ENCODE measurements at places on chromosomes 16 and 17.

DNA sequence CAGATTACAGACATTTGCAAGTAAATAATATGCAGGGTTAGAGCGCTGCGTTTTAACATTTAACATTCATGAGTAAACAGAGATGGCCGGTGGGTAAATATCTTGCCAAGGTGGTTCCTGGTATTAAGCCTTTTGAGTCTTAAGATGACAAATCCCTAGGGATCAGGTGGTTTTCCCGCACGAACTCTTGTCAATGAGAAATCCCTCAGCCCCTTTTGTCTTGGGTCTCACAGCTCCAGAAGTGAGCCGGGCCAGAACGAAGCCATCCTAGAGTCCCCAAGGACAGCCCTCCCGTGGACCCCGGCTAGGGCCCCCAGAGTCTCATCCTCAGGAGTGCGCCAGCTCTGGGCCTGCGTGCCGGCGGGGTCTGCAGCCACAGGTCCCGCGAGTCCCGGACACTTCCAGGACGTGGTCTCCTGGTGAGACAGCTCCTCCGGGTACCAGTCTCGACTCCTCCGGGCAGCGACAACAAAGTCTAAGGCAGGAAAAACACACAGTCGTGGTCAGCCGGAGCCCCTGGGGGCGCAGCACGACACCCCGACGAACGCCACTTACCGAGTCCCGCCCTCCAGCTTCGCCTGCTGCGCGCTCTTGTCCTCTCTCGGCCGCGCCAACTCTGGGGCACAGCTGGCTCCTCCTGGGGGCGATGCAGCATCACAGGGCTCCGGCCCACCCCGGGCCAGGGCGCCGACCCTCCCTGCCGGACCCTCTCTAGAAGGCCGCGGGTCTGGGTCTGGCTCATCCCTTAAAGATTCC lies 13.3 kb downstream of the MIS12 start:
- DNase-seq, result no peak

DNA sequence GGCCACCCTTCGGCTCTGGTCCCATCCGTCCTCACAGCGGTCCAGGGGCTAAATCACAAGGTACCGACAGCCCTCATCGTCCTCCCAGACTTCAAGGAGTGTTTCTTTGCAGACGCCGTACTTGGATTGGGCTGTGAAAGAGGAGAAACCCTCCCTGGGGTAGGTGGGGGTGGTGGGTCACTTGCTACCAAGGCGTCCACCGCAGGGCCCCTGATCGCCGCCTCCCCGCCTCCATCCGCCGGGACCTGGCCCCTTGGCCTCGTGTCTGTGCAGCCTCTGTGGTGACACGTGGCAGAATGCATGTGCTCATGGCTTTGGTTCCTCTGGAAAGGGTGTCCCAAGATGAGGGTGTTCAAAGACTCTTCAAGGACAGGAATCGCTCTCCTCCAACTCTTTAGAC lies 151.4 kb downstream of the BANP start:
- no peak for DNase-seq

DNA sequence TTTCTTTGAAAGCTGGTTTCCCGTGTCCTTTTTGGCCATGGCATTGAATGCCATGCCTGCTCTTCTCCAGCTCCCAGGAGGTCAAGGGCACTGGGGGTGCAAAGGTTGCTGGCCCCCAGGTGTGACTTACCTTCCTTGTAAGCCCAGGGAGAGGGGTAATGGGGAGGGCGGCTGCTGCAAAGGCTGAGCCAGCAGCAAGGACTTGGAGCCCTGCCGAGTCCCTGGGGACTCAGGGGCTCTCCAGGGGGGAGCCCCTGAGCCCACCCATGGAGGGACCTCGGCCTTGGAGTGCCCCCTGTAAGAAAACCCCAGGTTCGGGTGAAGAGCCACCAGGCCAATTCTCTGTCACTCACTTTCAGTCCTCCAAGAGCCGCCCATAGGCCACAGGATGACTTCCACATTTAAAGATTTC lies 5.9 kb upstream of the CCL22 start:
- DNase-seq, result no peak

DNA sequence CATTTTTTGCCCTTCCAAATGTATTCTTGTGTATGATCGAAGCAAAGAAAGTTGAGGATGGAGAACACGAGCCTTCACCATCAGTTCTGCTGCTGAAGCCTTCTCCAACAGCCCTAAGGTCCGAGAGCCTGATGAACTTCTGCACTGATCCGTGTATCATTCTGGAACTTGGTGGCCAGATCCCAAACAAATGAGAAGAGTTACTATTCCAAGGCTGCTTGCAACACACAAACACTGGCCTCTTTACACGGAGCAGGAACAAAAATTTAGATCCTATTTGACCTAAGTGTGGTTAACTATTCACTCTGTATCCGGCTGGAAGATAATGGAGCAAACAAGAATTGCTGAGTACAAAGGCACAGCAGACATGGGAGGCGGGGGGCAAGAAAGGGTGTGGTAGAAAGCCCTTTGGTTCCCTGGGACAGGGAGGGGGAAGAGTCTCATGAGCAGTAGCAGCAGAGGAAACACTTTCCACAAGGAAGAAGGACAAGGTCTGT lies 282.9 kb downstream of the SOX9 start:
- DNase-seq, result no peak

GRCh38 chr16:14562691-14563491 lies 67.2 kb downstream of the PARN start:
- no peak for DNase-seq

DNA sequence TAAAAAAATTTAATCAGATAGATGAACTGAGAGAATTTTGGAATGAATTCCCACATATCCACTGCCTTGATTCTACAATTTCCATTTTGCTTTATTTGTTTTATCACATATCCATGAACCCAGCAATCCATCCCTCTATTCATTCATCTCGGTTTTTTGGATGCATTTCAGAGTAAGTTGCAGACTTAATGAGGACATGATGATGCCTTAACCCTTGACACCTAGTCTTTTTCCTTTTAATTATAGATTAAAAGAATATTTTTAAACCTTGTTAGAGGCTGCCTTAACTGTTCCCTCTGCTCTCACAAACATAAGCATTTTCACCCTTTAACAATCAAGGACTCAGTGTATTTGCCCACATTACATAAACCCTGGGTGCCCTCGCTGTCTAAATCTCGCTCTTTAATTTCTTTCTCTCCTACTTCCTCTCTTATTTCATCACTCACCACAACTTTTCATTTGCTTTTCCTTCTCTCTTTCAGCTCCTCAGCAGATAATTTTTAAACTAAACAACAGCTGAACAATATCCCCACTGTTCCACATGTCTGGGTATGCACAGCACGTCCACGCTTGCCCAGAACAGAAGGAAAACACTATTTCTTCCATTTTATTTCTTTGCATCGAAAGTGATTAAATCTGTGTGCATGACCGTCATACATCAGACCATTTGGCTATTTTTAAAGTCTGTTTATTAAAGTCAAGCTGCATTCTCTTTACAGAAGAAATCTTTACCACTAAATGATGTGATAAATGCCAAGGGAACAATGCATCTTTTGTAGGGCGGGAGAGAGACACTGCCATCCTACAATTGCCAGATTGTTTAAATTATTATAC lies 39.9 kb downstream of the IQCK start:
- DNase-seq, result no peak

- no peak for DNase-seq
Observed at GRCh38 chr16:70646260-70647241, at the start of gene IL34. Gene IL34 (plus strand): TSS chr16:70646559. CDS start chr16:70646948, 389 bp downstream.

DNA sequence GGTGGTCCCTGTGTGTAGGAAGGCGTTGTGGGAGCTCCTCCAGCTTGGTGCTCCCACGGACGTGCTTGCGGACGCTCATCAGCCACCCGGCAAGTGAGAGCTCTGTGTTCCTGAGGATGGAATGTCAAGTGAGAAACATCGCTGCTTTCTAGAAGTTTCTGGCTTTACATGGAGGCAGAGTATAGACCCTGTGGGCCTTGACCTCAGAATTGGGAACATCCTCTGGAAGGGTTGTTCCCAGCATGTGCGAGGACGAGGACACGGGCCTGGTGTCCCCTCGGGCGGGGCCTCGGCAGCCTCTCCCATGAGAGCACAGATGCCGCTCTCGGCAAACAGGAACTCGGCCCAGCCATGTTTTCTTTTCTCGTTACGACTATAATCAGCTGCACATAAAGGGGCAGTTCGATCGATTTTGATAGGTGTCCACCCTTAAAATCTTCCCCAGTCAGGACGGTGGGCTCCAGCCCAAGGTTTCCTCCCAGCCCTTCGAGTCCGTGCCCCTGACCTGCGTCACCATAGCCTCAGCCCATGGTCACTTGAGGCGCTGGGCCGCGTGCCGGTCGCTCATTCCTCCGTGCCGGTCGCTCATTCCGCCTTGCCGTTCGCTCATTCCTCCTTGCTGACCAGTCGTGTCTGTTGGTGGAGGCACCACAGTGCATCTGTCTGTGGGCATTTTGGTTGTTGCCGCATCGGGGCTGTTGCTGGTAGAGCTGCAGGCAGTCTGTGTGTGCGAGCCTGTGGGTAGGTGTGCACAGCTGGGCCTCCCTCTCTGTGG lies 91.3 kb upstream of the ZNF750 start:
- DNase-seq, result no peak

- no peak for DNase-seq
Observed at GRCh38 chr17:72733619-72734282, 358.7 kb downstream of the SLC39A11 start.

DNA sequence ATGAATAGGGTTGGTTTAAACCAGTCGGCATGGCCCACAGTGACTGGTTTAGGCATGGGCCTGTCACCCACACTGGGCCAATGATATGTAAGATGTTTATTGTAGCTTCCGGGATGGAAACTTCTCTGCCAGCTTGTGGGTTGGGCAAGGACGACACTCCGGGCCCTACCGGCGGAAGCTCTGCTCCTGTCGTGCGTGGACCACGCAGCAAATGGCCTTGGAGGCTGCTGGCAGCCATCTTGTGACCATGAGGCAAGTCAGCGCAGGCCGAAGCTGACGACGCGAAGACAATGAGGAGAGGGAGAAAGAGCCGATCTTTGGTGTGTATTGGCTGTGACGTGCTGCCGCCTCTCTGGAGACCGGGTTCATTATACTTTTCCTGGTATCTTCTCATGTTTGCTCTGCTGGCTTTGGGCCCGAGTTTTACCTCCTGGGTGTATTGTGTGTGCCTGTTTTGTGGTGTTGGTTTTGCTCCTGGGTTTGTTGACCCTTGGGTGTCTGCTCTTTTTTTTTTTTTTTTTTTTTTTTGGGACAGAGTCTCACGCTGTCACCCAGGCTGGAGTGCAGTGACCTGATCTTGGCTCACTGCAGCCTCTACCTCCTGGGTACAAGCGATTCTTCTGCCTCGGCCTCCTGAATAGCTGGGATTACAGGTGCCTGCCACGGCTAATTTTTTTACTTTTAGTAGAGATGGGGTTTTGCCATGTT lies 15.4 kb downstream of the SLC25A10 start:
- DNase-seq, result no peak

DNA sequence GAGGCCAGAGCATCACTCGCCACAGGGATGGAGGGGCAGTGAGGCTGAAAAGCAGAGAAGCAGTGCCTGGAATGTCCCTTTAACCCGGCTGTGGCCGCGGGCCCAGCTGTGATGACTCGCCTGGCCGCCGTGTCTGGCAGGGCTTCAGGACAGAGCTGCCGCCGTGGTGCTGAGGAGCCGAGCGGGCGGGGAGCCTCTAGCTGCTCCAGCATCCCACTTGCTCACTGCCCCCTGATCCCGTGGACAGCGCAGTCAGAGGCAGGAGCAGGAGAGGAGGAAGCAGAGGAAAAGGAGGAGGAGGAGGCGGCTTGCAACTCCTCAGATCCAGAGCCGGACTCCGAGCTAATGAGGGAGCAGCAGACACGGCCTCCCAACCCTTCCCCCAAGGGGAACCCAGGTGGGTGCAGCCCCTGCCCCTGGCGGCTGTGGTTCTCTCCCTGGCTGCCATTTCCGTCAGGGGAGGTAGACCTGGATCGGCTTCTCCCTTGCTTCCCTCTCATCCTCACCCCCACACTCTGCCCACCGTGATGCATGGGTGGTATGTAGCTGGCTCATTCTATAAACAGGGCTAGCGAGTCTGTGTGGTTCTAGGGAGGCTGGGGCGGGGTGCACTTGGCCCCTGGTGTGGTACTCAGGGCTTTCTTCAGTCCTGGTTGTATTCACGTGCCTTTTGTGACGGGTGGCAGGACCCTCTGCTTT lies 165.7 kb downstream of the CMIP start:
- no peak for DNase-seq

- no peak for DNase-seq
Observed at GRCh38 chr16:68425498-68426346, 22.6 kb downstream of the SMPD3 start.

DNA sequence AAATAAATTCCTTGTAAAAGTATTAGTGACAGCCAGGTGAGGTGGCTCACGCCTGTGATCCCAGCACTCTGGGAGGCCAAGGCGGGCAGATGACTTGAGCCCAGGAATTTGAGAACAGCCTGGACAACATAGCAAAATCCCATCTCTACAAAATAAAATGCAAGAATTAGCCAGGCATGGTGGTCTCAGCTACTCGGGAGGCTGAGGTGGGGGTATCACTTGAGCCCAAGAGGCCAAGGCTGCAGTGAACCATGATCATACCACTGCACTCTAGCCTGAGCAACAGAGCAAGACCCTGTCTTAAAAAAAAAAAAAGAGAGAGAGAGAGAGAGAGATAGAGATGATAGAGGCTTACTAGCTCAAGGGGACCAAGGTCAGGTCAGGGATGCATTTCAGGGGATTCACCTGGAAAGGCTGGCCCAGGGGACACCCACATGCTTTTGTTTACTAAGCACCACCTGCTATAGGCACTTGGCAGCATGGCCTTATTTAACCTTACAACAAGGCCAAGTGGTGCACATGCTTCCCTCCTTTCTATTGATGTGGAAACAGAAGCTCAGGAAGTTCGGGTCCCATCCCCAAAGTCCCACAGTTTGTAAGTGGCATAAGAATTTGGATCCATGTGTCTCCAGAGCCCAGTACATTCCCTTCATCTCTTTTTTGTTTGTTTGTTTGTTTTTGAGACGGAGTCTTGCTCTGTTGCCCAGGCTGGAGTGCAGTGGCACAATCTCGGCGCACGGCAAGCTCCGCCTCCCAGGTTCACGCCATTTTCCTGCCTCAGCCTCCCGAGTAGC lies 12.4 kb upstream of the SRCIN1 start:
- DNase-seq, result no peak

DNA sequence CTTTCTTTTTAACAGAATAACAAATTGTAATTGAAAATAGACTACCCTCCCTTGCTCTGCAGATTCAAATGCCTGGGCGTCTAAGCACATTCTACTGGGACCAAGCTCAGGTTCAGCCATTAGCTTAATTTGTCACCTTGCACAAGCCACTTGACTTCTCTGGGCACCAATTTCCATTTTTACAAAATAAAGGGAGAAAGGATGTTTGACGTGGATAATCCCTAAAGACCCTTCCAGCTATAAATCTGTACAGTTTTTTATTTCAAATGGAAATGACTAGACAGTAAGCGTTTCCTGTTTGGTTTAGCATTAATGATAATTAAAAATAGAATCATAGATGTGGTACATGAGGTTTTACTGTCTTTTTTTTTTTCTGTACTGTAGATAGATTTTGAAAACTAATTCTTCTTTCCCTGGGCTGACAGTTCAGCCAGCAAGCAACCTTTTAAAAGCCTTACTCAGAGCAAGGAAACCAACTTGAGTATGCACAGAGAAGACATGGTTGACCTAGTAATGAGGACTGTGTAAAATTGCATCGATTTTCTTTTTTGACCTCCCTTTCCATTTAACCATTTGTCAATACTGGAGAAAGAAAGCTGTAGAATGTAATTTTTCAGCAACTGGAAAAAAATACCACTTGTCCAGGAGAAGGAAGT lies 1329.5 kb upstream of the CDH8 start:
- no peak for DNase-seq

GRCh38 chr16:4561596-4561995 lies 5.5 kb downstream of the C16orf96 start:
- no peak for DNase-seq

GRCh38 chr17:63478814-63479494 lies 2.1 kb downstream of the ACE start:
- DNase-seq, result peak; percentile 77

- no peak for DNase-seq
Observed at GRCh38 chr17:59465949-59466307, 99.5 kb upstream of the DHX40 start.

GRCh38 chr16:28877655-28878000 lies 660 bp upstream of the ATP2A1 start:
- no peak for DNase-seq
